Foreskin fibroblast (primary cell): ENCODE measurements at places on chromosomes 4 and X.
A peak's percentile ranks its signal among the peaks of the same experiment; 100 is the strongest.

- peak; percentile 56 for DNase-seq
Measured at GRCh38 chrX:150182161-150182560, 181.0 kb upstream of the MAMLD1 start.

DNA sequence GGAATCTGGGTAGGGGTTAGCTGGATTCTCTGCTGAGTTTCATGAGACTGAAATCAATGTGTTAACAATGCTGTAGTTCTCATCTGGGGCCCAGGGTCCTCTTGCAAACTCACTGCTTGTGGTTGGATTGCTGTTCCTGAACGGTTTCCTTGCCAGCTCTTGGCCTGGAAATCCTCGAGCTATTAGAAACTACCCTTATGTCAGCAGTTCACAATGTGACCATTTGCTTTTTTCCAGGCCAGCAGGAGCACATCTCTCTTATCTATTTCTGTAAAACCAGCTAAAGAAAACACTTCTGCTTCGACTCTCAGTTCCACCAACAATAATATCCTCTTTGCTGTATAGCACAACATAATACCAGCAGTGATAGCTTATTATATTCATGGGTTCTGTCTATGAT lies 140.1 kb upstream of the TRAM1L1 start:
- no peak for DNase-seq

- no peak for DNase-seq
Measured at GRCh38 chr4:168516841-168517240, 20.0 kb downstream of the PALLD start.

DNA sequence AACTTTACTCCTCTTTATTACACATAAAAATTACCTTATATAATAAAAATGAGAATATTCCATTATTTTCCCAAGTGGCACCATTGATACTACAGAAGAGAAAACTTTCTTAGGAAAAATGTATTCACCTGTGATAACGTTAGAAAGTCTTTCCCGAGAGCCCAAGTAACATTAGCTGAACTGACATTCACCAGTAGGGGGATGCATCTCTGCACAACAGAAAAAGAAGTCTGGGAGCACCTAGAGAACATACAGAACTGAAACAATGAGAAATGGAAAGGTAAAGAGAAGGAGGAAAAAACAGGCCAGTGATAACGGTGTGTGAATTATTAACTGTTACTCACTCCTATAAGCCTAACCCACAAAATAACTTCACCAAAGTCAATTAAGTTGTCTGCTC lies 423.3 kb downstream of the CENPC start:
- DNase-seq, result no peak

GRCh38 chr4:109738104-109738872 lies 8.4 kb upstream of the PLA2G12A start:
- DNase-seq, result no peak

GRCh38 chr4:36285784-36286480 lies 4.5 kb downstream of the DTHD1 start:
- DNase-seq, result no peak

GRCh38 chrX:39679497-39680157 lies 418.1 kb downstream of the BCOR start:
- DNase-seq, result no peak

- DNase-seq, result no peak
Measured at GRCh38 chr4:73252001-73252400, 6.6 kb downstream of the ANKRD17 start.

GRCh38 chrX:10107483-10107882 lies 49.3 kb upstream of the CLCN4 start:
- no peak for DNase-seq

- DNase-seq, result peak; percentile 26
Measured at GRCh38 chrX:46236411-46236810, 308.8 kb downstream of the ZNF674 start.

- no peak for DNase-seq
Measured at GRCh38 chrX:30005813-30006212, 209.6 kb upstream of the MAGEB2 start.

DNA sequence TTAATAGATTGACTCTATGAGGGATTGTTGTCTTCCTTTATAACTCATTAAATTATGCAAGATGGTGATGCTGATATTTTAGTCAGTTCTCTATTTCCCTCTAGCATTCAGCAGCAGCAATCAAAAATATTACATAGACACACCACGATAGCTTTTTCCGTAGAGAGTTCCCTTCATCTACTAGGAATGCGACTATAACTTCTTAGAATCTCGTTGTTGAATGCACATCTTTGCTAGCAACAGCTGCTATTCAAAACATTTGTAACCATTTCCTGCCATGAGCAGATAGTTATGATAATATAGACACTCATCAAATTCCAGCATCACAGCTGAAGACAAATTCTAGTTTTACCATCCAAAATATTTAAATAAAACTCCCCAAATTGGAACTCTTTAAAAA lies 147.4 kb upstream of the FGF13 start:
- peak; percentile 2 for DNase-seq
